ENCODE measurements at places on chromosomes 3 and 15.
A peak's percentile ranks its signal among the peaks of the same experiment; 100 is the strongest.

DNA sequence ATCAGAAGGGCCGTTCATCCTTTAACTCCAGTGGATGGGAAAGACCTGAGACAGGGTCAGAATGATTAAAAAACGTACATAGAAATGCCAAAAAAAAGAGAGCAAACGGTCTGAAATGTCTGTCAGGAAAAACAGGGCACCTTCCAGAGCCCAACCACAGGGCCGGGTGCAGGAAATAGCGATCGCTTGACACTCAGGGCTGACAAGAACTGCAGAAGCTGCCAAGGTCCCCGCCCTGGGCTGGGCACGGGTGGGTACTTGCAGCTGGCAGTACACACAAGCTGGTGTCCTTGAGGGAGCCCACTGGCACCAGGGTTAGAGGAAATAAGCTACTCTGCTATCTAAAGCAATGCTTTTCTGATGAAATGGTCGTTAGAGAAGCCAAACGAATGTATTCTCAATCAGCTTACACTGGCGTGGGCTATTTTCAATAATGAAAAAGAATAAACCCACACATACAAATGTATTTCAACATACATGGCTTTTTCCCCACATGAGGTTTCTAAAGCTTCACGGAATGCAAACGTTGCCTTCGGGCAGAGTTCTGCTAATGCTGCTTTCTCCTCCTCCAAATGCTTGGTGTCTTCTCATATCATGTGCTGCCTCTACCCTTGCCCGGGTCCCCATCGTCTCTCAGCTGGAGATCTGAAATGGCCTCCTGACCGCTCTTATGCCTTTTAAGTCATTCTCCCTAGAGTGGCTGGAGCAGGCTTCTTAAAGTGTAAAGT, 15.6 kb downstream of the FRMD4B start:
- DNase-seq = peak; percentile 8

- DNase-seq = no peak
These were observed 60.4 kb downstream of the PLS1 start for GRCh38 chr3:142656575-142656974.

DNA sequence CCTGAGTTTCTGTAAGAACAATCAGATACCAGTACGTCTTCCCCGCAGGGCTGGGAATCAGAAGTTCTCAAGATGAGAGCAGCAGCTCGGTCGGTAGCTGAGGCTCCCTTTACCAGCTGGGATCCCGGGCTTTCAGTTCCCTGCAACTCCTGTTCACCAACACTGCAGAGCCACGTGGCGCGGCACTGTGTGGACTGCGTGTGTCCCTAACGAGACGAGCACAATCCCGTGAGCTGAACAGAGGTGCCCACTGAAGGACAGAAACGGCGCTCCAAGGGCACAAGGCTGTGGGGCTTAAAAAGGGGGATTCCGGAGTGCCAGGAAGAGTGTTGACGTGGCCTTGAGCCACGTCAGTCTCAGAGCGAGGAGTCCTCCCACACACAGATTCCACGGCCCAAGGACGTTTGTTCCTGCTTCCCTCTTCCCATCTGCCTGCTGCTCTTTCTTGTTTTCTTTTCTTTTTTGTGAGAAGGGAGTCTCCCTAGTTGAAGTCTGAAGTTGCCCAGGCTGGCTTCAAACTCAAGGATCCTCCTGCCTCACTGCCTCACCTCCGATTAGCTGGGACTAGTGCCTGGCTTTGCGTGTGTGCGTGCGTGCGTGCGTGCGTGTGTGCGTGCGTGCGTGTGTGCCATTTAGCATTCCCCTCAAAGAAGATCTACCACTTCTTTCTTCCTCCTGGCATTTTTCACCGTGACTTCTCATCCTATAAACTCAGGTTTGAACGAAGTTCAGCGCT, 37.1 kb upstream of the RPL35A start:
- no peak for DNase-seq

DNA sequence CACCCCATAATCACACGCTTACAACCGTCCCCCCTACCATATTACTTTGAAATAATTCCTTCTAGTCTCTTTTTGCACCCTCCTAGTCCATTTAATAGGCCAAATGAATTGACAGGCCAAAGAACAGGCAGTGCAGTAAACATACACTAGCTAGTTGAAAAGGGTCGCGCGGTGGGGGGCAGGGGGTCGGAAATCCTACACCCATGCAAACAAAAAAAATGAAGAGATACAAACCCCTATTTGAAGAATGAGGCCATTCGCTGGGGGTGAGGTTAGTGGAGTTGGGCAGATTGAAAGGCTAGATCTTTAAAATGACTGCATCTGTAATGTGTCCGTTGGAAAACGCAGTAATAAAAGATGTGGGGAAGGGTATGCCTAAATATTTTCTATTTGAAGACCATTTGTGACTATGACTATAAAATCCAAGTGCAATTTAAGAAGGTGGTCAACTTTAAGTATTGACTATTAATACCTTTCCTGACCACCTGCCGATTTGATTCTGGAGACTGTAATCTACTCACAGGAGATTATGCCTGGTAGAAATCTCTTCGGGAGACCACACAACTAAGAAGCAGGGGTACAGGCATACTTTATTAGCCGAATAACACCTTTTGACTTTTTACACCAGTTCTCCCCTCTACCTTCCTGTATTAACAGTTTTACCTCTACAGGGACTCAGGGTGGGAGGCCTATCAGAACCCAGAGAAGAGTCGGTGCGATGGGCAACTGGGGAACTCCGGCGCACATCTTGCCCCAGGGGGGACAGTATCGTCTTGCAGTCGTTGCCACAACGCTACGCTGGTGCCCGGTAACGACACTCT, 762 bp upstream of the ARL6 start:
- DNase-seq = no peak

- no peak for DNase-seq
These were observed 88.3 kb downstream of the ITPR1 start for GRCh38 chr3:4581498-4581897.

DNA sequence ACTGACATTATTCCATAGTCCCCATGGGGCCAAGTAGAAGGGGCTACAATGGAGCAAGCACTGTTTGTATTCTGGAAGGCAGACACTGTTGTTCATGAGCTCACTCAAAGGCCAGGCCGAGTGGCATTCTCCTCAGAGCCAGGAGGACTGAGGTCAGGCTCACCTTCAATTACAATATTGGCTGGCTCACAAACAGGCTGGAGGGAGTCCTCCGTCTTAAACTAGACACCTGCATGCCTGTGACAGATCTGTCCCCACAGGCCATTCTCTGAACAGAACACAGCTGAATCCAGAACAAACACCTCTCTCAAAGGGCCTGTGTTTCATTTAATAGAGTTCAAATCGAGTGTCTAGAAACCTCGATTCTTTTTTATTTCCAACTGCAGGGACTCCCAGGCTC, 347.4 kb upstream of the PPP2R3A start:
- DNase-seq = no peak

- no peak for DNase-seq
These were observed 34.7 kb upstream of the BDH1 start for GRCh38 chr3:197590313-197590962.

GRCh38 chr3:59519094-59519493, 469.3 kb upstream of the CFAP20DC start:
- no peak for DNase-seq

DNA sequence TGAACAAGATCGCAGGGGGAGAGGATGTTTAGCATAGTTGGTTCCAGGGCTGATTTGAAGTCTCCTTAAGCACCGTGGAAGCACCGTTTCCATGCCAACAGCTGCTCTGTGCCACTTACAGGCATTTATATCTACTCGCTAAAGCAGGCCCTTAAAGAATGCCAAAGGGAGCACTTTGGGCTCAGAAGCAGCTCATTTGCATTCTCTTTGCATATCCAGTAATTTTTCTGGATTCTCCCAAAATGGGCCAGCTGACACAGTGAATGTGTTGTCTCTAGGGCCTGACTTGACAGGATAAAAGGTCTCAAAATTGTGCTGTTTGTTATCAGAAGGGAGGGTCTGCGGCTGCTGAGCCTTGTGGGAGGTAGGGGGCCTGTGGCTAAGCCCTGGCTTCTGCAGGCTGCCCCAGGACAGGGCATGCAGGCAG, 138.6 kb downstream of the FBLN2 start:
- no peak for DNase-seq

DNA sequence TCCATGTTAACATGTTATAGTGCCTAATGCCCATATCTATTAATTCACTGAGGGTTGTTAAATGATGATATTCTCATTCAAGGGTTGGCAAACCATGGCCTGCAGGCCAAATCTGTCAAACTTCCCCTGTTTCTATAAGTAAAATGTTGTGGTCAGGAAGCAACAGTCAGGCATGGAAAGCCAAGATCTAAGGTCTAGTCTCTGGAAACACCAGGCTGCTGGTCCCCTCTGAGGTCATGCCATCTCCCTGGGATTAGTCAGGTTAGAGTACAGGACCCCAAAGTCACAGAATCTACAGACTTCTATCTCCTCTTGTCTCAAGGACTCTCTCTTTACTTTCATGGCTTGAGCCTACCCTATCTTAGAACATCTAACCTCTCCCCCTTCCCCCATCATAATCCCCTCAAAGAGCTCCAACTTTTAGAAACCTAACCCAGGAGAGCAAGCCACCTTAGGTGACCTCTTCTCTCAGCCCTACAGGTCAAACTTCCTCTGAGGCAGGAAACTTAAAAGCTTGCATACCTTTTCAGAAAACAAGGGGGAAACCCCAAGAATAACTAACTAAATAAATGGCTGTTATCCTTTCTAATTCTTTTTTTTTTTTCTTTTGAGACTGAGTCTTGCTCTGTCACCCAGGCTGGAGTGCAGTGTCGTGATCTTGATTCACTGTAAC, 15.3 kb upstream of the HERC1 start:
- DNase-seq = no peak

GRCh38 chr15:47095833-47096232, 621.5 kb upstream of the SEMA6D start:
- DNase-seq = no peak

- no peak for DNase-seq
These were observed 21.5 kb downstream of the CFAP161 start for GRCh38 chr15:81155375-81156218.

DNA sequence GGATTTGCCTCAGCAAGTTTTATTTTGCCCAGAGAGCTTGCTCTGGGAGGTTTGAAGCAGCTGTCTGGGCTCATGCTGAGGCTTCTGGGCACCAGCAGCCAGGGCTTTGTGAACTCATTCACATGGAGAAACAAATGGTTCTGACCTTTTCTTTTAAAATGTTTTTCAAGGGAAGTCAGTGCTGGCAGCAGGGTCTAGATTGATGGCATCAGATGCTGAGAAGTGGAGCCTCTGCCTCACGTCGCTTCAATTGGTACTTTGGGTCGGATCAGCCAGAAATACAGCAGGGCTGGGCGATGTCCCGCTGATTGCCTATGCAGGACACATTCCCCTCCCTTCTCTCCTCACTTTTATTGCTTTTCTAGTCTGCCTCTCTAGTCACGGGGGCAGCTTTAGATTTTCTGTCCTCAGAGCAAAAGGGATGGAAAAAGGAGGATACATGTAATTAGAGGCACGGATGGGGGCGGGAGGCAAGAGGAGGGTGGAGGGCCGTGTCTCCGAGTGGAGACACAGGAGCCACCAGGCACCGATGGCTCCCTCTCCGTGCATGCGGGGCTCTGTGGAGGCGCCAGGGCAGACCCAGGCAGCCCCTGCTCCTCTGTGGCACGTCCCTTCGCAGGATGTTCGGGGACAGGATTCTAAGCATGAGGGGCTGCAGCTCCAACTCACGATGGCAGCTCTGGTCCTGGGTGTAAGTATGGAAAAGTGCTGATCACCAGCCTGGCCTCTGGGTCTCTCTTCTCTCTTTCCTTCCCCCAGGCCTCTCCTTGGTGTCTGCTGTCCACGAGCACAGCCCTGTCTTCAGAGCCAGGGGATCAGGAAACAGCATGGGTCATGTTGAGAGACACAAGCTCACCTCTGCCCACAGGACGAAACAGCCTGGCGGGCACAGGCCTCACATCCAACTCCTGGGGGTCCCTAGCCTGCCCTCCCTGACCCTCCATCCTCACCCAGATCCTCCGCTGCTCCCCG, 116.1 kb downstream of the FAM43A start:
- no peak for DNase-seq

DNA sequence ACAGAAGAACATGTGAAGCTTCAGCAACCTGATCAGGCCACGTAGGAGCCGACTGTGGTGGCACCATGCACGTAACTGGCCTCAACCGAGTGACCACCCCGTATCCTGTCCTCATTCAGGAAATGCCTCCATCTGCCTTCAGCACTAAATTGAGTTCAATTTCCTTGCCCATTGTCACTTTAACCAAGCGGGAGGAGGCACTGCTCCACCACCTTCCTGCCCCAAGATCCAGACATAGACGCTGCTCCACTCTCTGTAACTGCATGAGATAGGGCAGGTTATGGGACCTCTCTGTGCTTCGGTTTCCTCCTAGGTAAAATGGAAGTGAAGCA, 80.1 kb upstream of the POMGNT2 start:
- DNase-seq = no peak

GRCh38 chr3:136937851-136938250, 19.9 kb upstream of the IL20RB start:
- no peak for DNase-seq

DNA sequence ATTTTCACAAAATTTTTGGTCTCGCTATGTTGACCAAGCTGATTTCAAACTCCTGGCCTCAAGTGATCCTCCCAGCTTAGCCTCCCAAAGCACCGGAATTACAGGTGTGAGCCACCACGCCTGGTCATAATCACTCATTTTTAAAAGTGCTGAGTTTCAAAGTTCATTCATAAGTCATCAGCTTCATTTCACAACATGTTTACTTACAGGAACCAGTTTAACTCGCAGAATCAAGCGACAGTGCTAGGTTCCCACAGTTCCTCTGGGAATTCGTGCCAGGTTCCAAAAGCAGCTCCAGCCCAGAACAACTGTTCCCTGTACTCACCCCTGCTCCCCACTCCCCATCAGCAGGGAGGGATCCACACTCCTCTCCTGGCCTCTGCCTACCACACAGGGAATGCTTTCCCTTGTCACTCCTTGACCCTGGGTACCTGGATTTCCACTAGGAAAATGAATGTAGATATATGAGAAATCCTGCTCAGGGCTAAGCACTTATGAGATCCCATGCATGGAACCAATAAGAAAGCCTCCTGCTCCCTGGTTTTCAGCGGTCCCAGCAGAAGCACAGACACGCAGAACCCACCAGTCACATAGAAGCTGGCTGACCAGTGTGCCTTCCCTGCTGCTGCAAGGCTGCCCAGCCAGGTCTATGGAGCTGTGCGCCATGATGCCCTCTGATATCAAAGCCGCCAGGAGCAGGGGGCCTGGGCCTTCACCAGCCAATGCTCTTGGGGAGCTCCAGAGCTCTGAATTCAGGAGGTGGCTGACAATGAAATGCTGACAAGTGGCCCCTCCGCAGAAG, 72.3 kb downstream of the ITGB5 start:
- DNase-seq = no peak

- no peak for DNase-seq
These were observed 48.4 kb downstream of the GOLIM4 start for GRCh38 chr3:168047190-168047795.
